ENCODE measurements at places on chromosomes 11 and 22.
A peak's percentile ranks its signal among the peaks of the same experiment; 100 is the strongest.

DNA sequence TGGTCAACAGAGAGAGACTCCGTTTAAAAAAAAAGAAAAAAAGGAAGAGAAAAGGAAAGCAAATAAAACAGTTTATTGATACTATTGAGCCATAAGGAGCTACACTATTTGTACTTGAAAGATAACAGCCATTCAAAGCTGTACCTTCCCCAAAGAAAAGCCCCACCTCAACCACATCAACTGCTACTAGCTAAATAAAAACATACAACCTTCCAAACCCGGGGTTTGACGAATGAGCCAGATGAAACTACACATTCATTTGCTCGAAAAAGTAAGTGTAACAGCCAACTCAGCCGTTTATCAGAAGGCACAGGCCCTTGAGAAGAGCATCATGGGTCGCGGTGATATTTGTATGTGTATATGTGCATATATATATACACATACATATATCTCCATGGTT is 78.4 kb downstream of the SIK3 start:
- no peak for DNase-seq

DNA sequence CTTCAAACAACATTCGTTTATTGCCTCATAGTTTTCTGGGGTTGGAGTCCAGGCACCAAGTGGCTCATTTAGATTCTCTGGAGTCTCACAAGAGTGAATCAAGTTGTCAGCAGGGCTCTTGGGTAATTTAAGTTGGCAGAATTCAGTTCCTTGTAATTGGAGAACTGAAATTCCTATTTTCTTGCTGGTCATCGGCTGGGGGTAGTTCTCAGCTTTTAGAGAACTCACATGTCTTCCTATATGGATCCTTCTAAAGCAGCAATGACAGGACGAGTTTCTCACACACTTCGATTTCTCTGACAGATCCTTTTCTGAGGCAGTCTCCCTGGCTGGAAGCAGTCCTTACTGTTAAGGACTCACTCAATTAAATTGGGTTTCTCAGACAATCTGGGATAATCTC is 17.3 kb upstream of the OOSP4B start:
- DNase-seq, result no peak

GRCh38 chr22:47164514-47165337 is 402.3 kb downstream of the TBC1D22A start:
- DNase-seq, result no peak

- no peak for DNase-seq
These were observed 1.4 kb downstream of the LIPT2 start for GRCh38 chr11:74492084-74492483.

DNA sequence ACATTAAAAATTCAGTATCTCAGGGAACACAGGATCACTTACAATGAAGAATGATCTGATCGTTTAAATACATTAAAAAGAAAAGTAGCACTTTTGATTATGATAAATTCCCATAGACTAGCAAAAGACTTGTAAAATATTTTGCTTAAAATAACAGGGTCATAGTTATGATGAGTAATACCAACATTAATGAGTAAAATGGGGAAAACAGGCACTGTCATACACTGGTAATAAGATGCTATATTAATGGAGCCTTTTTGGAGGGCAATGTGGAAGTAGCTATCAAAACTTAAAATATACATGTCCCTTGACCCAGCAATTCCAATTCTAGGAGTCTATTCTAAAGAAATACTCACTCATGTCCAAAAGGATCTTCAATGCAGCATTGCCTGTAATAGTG is 61.8 kb upstream of the CLNS1A start:
- DNase-seq, result no peak

DNA sequence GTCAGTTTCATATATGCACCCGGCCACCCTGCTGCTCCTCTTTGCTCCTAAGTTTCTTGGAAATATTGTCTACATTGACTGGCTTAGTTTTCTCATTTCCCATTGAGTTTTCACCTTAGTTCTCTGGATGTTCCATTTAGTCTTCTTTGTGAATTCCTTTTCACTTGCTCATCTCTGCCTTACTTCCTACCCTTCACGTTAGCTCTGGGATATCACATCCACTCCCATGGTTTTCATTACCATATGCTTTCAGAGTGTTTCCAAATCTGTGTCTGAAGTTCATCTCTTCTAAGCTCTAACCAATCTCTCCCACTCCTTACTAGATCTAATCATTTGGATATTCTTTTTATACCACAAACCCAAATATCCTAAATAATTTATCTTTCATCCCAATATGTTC is 226.4 kb downstream of the FAM76B start:
- DNase-seq, result no peak

GRCh38 chr22:21755851-21756284 is 20.3 kb upstream of the YPEL1 start:
- DNase-seq, result no peak

DNA sequence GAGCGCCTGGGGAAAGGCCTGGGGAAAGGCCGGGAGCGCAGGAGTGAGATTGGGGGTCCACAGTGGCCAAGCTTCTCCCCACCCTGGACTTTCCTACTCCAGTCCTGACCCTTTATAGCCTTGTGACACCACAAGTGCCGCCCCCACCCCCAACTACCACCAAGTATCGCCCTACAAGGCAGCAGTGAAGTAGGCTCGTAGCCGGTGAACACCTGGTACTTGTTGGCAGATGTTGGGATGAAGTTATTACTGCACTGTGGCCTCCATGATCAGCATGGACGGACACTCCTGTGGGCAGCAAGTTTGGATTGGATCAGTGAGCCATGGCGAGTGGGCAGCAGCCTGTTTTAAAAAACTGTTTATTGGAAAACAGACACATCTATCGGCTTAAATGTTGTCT is 45.0 kb downstream of the EIF3F start:
- DNase-seq, result no peak

DNA sequence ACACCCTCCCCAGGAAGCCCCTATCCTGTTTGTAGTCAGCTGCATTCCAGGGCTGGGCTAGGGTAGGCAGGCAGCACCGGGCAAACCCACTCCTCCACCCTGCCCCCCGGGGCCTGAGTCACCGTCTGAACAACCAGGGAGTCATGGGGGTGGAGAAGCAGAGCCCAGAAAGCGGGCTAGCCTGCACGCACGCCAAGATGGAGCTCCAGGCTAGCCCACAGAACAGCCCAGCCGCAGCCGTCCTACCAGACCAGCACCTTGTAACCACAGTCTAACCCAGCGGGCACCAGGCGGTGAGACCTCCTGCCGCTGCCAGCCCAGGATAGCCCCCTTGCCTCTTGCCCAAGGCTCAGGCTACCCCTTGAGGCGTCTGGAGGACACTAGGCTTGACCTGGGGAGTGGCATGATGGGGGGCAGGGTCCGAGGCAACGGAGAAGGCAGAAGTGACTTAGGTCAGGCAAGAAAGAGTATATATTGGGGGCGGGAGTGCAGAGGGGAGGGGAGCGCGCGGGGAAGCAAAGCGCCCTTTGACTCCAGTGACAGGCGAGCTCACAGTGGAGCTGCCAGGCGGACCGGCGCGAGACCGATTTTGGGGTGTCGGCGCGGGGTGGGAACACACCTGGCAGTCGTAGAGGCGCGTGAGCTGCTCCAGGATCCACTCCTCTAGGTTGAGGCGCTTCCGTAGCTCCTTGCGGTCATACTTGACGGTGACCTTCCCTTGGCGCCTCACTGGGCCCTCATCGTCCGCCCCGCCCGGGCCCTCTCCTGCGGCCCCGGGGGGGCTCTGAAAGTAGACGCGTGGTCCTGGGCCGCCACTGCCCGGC is 734 bp downstream of the PPP1R14B start:
- DNase-seq, result peak; percentile 29

GRCh38 chr22:33874206-33874605 is 46.1 kb downstream of the LARGE1 start:
- no peak for DNase-seq

DNA sequence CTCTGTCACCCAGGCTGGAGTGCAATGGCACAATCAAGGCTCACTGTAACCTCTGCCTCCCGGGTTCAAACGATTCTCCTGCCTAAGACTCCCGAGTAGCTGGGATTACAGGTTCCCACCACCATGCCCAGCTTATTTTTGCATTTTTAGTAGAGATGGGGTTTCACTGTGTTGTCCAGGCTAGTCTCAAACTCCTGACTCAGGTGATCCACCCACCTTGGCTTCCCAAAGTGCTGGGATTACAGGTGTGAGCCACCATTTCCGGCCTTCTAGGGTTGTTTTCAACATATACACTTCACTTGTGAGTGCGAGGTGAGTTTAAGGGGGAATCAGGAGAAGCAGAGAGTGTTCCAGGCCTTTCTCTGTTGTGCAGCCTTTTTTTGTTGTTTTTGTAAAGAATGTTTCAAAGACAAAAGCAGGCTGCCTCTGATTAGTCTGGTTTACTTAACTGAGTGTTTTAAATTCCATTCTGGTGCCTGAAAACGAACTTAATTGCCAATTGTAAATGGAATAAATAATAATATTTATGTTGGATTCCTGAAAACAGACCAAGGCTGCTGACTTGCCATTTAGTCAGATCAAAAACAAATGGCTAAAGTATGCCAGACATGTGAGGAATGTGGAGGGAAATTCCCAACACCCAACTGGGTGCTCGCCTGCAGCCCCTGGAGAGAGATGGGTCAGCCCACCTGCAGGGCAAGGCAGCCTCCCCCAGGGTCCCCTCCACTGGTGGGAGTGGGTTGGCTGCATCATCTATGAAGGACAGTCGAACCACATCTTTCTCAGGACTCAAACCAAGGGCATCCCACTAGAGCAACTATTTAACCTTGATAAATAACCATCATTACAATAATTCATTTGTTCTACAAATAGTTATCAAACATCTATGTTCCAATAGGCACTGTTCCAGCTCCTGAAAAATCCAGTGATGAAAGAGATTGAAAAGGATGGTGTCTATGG is 4.6 kb upstream of the RANGAP1 start:
- DNase-seq, result no peak

GRCh38 chr11:70729949-70730348 is 331.6 kb downstream of the CTTN start:
- no peak for DNase-seq

DNA sequence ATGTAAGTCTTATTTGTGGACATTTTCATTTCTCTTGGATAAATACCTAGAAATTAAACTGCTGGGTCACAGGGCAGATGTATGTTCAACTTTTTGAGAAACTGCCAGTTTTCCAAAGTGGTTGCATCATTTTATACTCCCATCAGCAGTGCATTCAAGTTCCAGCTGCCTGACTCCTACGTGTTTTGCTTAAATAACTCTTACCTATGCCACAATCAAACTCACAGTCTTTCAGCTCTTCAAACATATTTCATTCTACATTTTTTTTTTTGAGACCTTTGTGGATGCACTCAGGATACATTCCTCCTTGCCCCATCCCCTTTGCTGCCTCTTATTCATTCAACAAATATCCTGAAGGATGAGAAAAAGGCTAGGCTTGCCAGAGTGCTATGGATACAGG is 9.2 kb downstream of the TCF20 start:
- DNase-seq, result no peak

GRCh38 chr22:30279046-30279788 is 10.1 kb downstream of the CASTOR1 start:
- peak; percentile 44 for DNase-seq

DNA sequence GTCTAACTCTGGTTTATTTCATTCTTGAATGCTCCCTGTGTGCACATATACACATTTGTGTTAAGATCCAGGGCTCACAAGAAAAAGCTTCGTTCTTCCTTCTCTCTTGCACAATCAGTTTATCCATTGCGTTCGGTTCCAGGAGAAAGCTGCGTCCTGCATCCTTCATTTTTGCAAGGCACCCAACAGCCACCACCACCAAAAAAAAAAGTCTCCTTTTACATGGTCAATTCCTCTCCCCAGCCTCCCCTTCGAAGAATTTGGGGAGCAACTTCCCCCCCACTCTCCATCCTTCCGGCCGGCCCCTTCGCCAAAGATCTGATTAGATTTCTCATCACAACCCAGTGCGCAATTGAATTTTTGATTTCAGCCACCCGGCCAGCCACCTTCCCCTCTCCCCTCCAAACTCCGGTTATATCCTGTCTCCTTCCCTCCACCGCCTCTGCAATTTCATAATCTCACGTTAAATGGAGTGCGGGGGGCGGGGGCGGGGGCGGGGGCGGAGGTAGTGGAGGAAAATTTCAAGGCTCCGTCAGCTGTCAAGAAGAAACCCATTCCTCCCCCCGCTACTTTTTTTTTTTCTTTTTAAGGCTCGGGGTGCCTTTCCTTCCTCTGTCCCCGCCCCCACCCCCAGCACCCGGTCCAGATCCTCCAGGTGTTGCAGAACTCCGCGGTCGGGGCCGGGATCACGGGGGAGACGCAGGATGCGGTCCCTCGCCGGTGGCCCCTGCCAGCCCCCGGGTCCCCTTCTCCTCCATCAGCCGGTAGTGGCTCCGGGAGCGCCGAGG is 1166.5 kb downstream of the LRRC4C start:
- DNase-seq, result no peak

GRCh38 chr11:66858186-66858938 is 1.5 kb downstream of the LRFN4 start:
- DNase-seq, result no peak

- DNase-seq, result no peak
These were observed 1.6 kb upstream of the PLAAT4 start for GRCh38 chr11:63534895-63535461.

GRCh38 chr11:60725592-60725991 is 1.1 kb downstream of the MS4A18 start:
- DNase-seq, result no peak

- DNase-seq, result no peak
These were observed 27.9 kb upstream of the LRRC32 start for GRCh38 chr11:76698321-76699043.

DNA sequence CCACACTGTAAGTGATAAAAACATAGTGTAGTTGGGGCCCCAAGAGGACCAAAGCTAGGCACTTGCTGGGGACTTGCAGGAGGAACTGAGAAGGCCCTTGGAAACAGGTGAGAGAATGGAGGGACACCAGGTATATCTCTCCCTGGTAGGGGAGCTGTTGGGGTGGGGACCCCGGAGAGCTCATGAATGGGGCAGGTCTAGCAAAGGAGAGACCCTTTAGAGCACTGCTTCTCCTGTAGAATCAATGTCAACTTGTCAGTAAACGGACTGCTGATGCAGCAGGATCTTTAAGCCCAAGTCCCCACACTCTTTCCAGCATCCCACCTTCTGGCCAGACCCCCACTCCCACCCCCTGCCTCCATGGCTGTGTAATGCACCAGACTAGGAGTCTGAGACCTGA is 109.6 kb upstream of the THY1 start:
- no peak for DNase-seq

GRCh38 chr11:19246816-19247215 is 6.1 kb upstream of the E2F8 start:
- DNase-seq, result no peak

- peak; percentile 76 for DNase-seq
These were observed 11.7 kb downstream of the TECTA start for GRCh38 chr11:121112498-121113455.
